ENCODE measurements at places on chromosomes 13 and 19.

DNA sequence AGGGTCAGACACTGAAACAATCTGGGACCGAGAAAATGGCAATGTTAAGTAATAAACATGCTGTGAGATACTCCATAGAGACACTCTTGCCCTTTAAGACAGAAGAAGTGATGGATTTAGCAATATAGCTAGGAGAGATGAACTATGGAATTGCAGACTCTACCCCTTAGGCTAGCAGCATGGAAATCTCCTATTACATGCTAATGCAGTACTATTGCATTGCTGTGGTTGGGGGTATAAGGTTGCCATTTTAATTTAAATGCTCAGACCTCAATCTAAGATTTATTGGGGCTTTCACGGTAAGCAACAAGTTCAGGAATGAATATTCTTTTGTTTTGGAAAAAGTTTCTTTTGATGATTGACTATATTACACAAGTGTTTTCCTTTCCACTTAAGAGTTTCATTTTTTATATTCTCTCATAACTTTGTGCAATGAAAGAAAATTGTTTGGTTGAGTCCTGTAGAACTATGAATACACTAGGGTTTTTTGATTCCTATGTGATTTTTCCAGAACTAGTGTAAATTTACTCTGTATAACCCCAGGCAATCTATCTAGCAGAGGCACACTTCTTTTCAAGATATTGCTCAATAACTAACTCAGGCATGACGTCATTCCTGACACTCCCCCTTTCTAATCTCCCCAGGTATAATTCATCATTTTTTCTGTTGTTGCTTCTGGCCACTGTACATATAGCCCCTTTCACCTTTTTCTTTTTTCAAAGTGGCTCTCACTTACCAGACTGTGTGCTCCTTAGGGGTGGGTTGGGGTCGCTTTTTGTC, 394.7 kb upstream of the KLF12 start:
- no peak for DNase-seq

GRCh38 chr19:6516018-6516658, 14.0 kb upstream of the TUBB4A start:
- peak; percentile 95 for DNase-seq

- DNase-seq: no peak
Measured at GRCh38 chr13:51881296-51881695, 19.5 kb downstream of the CCDC70 start.

- no peak for DNase-seq
Measured at GRCh38 chr13:39419876-39420275, 183.1 kb downstream of the LHFPL6 start.

DNA sequence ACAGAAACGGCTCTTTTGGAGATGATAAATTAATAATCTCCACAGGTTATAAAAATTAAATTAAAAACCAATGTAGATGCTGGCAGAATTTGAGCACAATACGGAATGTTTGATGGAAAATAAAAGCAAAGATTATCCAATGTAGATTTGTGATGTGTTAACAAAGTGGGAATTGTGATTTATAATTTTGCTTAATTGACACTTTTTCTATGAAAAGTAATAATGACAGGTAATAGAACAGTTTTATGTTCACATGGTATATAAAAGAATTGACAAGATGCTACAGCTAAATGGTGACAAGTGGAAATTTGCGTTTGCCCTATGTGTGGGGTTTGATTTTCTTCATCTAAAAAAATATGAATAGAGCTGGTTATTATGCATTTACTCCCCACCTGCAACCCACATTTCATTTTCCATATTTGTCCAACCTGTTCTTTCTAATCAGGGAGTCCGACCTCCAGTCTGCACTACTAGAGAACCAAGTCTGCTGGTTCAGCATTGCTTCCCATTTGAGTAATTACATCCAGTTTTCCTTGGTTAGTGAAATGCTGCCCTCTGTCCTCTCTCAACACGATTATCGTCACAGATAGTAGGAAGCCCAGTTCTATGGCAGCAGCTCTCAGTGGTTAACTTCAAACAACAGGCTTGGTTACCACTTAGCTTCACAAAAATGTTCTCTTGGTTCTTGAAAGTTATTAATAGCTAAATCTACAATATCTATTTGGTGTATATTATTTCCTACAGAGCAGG, 61.4 kb upstream of the SLITRK1 start:
- DNase-seq: no peak

DNA sequence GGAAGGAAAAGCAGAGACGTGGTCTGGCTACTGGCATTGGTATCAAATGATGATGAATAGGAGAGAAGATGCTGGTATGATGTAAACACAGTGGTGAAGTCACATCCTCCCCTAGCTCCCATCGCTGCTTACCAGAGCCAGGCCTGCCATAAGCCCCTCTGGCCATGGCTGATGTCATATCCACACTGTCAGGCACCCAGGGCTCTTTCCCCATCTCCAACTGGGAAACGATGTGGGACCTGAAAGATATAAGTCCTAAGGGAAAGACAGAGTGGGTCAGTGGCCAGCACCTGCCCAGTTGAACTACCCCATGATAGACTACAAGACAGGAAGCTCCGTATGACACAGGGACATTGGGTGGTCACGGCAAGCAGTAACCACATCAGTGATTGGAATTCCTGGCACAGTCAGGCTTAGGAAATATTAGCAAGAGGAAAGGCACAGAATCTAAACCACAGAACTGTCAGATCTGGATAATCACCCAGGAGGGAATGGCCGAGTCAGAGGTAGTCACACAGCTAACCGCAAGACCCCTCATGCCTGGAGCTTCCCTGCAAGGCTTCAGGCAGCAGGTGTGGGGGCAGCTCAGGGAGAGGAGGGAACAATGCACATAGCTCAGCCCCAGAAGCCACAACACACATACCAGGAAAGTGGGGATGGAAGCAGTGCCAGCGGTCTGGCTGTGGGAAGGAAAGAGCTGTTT, 3.8 kb downstream of the ZNF792 start:
- no peak for DNase-seq

GRCh38 chr19:23439623-23440022, 44.4 kb upstream of the ZNF91 start:
- no peak for DNase-seq

- DNase-seq: no peak
Measured at GRCh38 chr13:98856983-98857382, 104.5 kb upstream of the SLC15A1 start.

DNA sequence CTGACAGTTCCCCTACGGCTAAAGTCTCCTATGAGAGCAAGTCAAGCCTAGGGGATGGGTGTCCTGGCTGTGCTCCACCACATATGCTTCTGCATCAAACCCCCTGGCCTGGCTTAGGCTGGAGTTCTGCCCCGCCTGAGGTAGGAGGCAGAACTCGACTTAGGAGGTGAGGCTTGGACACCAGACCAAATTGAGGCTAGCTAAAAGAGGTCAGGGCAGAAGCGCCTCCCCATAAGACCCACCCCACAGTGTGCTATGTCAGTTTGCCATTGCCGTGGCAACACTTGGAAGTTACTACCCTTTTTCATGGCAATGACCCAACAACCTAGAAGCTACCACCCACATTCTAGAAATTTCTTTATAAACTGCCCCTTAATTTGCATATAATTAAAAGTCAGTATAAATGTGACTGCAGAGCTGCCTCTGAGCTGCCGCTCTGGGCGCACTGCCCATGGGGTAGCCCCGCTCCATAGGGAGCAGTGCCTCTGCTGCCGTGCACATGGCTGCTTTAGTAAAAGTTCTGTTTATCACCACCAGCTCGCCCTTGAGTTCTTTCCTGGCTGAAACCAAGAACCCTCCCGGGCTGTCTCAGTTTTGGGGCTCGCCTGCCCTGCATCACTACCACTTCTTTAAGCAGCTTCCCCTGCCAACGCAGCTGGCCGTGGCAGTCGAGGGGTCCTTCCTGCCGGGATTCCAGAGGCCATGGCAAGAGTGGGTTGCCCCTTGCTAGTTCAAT, 20.2 kb downstream of the AP1M1 start:
- DNase-seq: no peak

- DNase-seq: no peak
Measured at GRCh38 chr19:7817801-7818200, 12.2 kb upstream of the EVI5L start.

DNA sequence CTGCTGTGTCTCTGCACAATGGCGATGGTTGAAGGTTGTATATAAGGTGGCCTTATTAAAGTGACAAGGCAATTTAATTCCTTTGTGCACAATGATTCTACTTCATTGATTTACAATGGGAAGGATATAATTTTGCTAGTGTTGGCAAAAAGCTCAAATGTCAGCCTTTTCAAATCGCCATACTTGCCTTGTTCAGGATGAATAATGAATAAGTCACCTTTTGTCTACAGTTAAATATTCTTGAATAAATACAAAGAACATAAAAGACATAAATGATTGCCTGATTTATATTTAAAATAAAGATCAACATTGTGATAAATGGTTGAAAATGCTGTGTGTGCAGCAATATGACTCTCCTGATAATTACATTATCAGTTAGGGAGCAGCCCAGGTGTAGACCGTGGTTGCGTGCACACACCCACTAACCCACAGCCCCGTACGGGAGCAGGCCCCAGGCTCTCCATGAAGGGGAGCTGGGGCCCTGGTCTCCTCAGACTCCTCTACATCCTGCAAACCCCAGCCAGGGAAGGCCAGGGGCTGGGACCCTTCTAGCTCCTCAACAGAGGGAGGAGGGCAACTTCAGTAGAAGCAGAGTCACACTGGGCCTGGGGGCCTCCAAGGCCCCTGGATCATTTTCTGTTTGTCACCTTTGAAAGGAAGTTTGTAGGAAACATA, 64.9 kb downstream of the TEX29 start:
- DNase-seq: no peak

- DNase-seq: peak; percentile 63
Measured at GRCh38 chr13:41224113-41225110, 30.0 kb upstream of the KBTBD7 start.

GRCh38 chr13:21237081-21237480, 60.6 kb downstream of the MRPL57 start:
- no peak for DNase-seq

DNA sequence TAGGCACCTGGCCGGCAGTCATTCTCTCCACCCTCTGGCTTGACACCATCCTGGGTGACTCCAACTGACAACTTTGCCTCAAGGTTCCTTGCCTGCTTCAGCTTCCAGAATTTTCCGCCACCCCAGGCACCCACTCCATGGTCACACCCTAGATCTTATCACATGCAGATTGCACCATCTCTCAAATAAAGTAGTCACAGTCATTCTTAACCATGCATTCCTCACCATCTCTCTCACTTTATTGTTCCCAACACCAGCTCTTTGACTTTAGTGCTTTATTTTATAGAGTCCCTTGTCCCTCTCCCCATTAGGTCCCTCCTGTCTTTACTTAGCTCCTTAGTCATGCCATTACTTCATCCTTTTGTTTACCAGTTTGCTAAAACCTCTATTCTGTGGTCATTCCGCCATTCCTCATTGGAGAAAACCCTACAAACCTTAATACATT, 351.7 kb downstream of the SPRY2 start:
- no peak for DNase-seq

GRCh38 chr19:39165857-39166256, 30.9 kb upstream of the NCCRP1 start:
- DNase-seq: no peak

DNA sequence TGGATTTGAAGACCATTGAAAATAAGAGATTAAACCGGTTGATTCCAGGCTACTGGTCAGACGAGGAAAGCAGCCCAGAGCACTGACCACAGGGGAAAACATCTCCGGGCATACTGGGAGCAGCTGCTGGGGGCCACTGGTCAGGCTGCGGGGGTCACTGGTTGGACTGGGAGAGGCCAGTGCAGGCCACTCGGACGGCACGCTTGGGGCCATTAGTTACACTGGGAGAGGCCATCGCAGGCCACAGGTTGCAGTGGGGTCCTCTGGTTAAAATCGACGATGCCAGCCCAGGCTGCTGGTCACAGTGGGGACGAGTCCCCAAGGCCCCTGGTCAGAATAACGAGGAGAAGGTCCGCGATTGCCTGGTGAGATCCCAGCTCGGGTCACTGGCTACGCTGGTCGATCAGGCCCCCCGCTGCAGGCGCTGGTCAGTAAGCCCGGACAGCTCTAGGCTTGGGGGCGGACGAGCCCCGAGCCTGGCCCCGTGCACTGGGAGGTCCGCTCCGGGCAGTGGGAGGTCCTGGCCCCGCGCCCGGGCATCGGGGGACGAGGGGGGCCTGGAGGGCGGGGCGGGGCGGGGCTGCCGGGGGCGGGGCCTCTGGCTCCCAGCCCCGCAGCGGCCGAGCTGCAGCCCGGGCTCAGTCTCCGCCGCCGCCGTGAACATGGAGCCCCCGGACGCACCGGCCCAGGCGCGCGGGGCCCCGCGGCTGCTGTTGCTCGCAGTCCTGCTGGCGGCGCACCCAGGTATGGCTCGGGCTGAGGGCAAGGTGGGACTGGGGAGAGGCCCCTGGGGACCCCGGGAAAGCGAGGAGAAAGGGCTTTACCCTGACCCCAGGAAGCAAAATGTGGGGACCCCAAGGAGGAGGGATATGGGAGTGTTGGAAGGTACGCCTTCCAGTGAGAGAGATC, at the start of gene BCAM:
BCAM (plus strand) TSS at position 641 of the 909 bp plus-strand sequence; CDS start at position 663, 22 bp downstream.
- peak; percentile 84 for DNase-seq

DNA sequence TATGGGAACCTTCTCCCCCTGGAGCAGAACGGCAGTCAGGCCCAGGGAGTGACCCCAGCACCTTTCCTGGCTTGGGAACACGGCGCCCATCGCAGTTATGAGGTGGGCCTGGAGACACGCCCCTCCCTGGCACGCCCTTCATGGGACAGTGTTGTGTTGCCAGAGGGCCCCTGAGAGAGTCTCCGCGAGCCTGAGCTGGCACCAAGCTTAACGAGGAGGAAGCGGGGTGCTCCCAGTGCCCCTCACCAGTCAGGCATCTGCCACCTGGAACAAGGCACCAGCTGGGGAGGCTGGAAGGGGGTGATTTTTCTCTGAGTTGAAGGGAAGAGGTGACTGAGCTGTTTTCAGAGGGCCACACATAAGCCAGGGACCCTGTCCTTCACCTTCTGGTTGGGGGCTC, 180.6 kb downstream of the KDM4B start:
- DNase-seq: no peak

GRCh38 chr19:2330255-2330631, 1.8 kb downstream of the SPPL2B start:
- DNase-seq: no peak

DNA sequence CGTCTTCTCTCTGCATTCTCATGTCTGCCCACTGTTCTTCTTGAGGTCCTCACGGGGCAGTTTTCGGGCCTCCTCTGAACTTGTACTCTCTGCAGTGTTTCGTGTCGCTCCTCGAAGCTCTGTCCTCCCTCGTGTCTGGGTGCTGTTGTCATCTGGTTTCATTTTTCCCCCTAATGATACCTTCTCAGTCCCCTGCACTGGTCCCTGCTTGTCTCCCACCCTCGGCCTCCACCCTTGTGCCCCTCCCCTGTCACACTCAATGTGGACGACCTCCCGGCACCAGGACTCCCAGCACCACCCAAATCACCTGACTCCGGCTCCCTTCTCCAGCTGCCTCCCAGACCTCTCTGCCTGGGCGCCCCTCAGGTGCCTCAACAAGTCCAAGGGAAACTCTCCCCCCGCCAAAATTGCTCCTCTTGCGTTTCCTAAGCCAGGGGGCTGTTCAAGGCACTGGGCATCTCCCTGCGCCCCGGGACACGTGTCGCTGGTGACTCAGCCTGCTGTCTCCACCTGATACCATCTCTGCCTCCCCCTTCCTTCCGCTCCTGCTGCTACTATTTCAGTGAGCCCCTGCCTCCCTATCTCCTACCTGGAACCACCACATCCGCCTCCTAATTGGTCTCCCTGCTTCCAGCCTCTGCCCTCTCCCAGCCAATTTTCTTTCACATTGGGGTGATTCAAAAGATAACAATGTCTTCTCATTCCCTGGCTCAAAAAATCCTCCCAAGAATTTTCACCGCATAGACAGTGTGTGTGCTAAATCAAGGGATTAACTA, 49.5 kb downstream of the RFX2 start:
- peak; percentile 76 for DNase-seq

Measured in ACHN (cell line).